ENCODE measurements at places on chromosomes 4 and X.
A peak's percentile ranks its signal among the peaks of the same experiment; 100 is the strongest.

DNA sequence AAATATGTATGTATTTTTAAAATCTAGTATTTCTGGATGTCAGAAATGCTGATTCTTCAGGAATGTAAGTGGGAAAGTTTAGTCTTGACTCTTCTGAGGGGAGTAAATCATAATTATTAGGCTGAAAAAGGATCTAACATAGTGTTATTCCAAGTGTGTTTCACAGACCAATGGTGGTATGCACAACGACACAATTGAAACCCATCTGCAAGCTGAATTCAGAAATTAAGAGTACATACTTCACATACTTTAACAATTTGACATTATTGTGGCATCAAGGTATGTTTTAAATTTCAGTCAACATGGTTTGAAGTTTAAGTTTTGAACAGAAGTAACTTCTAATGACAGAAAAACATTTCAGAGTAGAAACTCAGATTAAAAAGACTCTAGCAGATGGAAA is 236.7 kb downstream of the SLC7A11 start:
- no peak for DNase-seq

- peak; percentile 68 for DNase-seq
Measured at GRCh38 chr4:124640022-124640730, 72.4 kb downstream of the ANKRD50 start.

- no peak for DNase-seq
Measured at GRCh38 chr4:129950217-129950616, 854.3 kb downstream of the C4orf33 start.

- no peak for DNase-seq
Measured at GRCh38 chr4:52595001-52595400, 64.1 kb downstream of the USP46 start.

DNA sequence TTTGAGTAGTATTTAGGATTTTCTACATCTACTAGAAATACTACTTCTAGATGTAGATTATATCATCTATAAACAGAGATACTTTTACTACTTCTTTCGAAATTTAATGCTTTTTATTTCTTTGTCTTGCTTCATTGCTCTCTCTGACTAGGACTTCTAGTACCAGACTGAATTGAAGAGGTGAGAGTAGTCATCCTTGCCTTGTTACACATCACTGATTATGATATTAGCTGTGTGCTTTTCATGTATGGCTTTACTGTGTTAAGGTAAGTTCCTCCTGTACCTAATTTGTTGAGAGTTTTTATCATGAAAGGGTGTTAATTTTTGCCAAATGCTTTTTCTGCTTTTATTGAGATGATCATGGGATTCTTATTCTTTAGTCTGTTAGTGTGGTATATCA is 19.6 kb upstream of the IL2 start:
- DNase-seq: no peak

- no peak for DNase-seq
Measured at GRCh38 chr4:33628296-33628695, 2616.0 kb downstream of the ARAP2 start.

DNA sequence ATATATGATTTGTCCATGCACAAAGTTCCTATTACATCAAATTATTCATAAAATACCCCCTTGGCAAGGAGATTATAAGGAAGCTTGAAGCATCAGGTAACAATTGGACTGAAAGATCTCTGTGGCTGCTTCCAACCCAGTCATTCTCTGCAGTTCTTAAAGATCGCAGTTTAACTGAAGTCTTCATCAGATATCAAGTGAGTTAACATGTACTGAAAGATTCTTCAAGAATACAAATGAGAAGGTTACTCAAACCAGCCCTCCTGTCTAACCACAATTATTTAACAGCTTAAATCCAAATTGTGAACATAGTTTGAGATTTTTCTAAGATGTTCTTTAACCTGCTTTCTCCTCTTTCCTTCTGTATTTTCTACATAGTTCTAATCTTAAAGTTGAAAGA is 56.1 kb downstream of the SLC10A7 start:
- DNase-seq: no peak

DNA sequence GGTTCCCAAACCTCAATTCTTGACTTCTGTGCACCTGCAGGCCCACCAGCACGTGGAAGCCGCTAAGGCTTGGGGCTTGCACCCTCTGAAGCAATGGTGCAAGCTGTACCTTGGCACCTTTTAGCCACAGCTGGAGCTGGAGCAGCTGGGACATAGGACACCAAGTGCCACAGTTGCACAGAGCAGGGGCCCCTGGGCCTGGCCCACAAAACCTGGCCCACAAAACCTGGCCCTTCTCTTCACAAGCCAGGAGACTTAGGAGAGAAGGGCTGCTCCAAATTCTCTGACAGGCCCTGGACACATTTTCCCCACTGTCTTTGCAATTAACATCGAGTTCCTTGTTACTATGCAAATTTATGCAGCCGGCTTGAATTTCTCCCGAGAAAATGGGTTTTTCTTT is 197.8 kb downstream of the EPHA5 start:
- DNase-seq: no peak

DNA sequence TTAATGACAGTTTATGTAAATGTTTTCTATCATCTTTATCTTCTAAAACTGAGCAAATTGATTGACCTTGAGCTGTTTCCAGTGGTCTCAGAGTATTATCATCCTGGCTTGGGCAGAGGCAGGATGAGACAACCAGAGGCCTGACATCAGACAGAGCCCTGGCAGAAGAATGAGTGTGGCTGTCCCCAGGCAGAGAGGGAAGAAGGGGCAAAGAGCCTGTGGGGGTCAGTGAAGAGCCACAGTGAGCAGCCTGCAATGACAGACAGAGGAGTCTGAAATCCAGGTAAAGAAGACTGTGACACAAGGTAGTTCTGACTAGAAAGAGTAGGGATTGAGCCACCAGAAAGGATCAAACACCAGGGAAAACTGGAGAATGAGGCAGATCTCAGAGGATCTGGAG is 182.4 kb upstream of the ARSJ start:
- DNase-seq: no peak

GRCh38 chr4:15901998-15902397 is 36.5 kb downstream of the FGFBP1 start:
- DNase-seq: no peak
